ENCODE measurements at places on chromosomes 5 and 9.

GRCh38 chr9:29245351-29245750, 1672.1 kb upstream of the C9orf72 start:
- DNase-seq = no peak

DNA sequence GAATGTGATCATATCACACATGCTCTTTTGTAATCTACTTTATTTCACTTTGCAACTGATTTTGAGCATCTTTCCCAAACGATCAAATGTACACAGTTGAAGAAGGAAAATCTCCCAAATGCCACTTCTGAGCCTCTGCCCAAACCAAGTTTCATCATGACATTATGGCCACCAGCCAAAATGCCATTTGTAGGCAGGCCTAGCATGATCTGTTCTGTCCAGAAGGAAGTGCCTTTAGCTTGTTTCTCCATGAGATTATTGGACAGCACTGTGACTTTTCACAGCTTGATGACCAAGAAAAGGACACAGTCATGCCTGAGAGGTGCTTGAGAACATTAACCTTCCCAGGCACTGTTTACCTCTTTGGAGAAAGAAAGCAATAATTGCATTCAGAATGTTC, 73.2 kb upstream of the PIP5K1B start:
- DNase-seq = no peak

DNA sequence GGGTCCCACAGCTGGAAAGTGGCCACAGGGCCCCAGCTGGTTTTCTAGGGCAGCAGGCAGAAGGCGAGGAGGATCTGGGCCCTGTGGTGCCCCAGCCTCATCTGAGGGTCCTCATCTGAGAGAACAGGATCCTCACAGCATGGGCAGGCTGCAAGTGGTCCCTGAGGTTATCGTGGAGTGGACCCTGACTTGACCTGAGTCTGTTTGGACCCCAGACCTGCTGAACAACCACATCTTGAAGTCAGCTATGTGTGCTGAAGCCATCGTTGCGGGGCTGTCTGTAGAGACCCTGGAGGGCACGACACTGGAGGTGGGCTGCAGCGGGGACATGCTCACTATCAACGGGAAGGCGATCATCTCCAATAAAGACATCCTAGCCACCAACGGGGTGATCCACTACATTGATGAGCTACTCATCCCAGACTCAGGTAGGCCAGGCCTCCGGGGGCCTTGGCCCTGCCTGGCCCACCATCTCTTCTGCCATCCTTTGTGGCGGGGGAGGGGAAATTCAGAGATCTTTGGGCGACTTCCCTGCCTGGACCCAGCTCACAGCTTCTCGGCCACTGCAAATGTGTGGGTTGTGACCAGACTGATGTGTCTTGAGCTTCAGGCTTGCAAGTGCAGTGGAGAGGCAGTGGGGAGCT, 24.0 kb downstream of the TGFBI start:
- DNase-seq = no peak

GRCh38 chr5:172855597-172856292, 21.7 kb downstream of the ERGIC1 start:
- DNase-seq = no peak

DNA sequence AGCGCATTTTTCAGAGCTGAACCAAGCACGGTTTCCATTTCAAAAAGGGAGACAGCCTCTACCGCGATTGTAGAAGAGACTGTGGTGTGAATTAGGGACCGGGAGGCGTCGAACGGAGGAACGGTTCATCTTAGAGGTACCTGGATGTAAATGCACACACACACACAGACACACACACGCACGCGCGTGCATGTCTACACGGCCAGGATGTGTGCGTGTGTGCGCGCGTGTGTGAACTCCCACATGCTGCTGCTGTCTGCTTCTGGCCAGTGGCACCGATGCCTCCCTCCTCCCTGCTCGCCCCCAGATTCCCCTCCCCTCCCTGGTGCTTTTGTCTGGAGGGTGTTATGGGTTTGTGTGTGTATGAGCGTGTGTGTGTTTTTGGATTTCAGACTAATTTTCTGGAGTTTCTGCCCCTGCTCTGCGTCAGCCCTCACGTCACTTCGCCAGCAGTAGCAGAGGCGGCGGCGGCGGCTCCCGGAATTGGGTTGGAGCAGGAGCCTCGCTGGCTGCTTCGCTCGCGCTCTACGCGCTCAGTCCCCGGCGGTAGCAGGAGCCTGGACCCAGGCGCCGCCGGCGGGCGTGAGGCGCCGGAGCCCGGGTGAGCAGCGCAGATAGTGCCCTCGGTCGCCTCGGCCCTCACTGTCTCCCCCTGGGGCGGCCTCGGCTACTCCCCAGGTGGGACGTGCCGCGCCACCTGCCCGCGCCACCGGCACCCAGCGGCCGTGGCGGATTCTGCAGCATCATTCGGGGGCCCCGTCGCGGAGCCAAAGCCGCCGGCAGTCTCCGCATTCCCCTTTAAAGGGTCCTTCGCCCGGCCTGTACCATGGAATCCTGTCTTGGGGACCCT, at the start of gene NTRK2:
NTRK2 (plus strand) TSS at position 442 of the 850 bp plus-strand sequence. CDS start 1,020 bp downstream, outside the sequence.
- no peak for DNase-seq

DNA sequence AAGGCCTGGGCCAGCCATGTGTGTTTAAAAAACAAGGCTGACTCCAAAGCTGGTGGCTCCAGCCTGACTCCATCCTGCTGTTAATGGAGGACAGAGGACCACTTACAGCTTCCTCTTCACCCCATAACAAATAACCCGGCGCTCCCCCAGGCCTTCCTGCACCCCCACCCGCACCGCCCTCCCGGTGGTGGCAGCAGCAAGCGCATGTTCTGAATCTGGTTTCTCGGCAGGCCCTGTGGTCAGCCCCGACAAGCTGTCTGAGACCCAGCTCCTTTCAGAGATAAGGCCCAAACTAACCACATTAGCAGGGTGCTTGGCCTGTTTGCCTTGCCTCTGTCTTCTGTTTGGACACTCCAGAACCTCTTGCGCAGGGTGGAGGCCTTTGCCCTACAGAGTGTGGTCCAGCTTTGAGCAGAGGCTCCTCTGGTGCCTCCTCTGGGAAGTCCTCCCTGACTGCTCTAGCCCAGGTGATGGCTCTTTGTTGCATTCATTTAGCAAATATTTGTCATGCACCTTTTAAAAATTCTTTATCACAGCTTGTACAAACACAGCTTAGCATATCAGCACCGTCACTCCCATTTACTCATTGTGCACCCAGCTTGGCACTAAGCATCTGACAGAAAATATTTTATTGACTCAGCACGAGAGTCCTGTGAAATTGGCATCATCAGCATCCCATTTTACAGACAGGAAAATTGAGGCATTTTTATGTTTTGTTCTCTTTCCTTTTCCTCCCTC, 78.4 kb downstream of the NDFIP1 start:
- DNase-seq = no peak

- no peak for DNase-seq
Measured at GRCh38 chr9:99762470-99762869, 59.2 kb upstream of the NR4A3 start.

DNA sequence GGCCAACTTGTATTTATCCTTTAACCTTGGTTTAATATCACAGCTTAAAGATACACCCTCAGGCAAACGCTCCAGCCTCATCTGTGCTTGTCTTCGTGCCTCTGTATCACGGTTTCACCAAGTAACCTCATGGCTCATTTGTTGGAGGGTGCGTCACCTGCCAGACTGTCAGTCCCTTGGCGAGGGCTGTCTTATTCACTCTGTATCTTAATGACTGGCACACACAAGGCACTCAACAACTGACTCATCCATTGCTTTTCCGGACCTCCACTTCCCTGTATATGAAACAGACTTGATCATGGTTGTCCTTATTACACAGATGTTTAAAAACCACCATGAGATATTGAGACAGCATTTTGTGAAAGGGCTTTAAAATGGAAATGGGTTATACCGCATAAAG, 28.0 kb downstream of the LCP2 start:
- no peak for DNase-seq

GRCh38 chr5:78886341-78887230, 98.5 kb downstream of the ARSB start:
- DNase-seq = no peak

DNA sequence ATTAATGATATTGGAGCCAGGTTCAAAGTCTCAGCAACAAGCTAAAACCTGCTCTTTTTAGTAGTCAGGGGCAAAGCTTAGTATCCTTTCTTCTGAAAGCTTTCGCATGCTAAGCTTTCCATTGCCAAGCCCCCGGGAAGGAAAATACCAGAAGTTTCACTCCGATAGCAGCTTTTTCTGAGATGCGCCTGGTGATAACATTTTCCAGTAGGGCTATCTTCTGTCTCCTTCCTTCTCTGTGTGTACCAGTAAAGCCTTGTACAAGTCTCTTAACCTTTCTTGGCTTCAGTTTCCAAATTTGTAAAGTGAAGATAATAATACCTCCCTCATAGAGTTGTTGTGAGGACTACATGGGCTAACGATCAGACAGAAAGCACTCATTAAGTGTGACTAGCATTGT, 36.7 kb downstream of the DOCK8 start:
- no peak for DNase-seq

- DNase-seq = no peak
Measured at GRCh38 chr9:136226680-136227407, 18.8 kb downstream of the QSOX2 start.

- DNase-seq = no peak
Measured at GRCh38 chr5:157458835-157459234, 1.2 kb upstream of the NIPAL4 start.

DNA sequence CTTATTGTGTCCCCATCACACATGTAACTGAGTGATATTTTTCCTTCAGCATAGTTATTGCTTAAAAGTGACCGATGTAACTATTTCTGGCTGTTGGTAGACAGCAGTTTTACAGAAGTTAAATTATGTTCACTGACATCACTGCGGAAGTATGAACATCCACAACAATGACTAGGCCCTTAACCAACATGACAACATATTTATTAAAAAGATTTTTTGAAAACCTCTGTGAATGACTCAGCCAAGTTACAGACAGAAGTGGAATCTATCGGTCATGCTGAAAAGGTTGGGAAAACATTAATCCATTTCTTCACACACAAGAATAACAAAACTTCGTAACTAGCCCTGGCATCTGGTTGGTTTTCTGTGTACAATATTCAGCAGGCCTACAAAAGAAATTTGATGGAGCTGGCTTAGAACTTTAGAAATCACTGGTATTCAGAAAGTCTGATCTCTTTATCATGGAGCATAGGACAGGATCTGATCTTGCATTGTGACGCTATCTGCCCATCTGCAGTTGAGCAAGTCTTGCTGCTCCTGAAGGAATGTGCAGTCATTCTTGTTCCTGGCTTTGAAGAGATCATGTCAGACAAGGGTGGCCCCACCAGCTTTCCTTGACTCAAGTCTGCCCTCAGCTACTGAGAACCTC, 6.5 kb downstream of the GLIS3 start:
- peak; percentile 97 for DNase-seq

DNA sequence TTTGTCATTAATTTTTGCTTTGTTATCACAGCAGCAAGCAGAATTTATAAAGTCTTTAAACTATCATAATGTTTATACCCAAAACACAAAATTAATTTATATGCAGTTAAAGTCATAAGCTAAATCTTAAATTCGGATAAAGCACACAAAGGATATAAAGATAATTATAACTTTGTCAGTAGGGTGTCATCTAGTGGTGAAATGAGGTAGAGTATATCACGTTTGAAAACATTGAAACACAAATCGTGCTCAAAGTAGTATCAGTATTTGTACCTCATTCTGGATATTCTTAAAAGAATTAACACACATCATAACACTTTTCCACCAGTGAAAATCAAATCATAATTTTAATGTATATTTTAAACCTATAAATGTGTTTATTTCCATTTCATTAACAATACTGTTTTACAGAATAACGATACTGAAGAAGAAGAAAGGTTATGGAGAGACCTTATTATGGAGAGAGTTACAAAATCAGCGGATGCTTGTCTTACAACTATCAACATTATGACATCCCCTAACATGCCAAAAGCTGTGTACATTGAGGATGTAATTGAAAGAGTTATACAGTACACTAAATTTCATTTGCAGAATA, 129.5 kb downstream of the NIPBL start:
- DNase-seq = no peak

Data from AG04449 (cell line).